ENCODE measurements at places on chromosomes 2 and 18.

GRCh38 chr2:164589522-164589921 lies 31.8 kb downstream of the GRB14 start:
- DNase-seq: no peak

- DNase-seq: no peak
These were observed 26.5 kb downstream of the SCYGR8 start for GRCh38 chr2:227772197-227772661.

DNA sequence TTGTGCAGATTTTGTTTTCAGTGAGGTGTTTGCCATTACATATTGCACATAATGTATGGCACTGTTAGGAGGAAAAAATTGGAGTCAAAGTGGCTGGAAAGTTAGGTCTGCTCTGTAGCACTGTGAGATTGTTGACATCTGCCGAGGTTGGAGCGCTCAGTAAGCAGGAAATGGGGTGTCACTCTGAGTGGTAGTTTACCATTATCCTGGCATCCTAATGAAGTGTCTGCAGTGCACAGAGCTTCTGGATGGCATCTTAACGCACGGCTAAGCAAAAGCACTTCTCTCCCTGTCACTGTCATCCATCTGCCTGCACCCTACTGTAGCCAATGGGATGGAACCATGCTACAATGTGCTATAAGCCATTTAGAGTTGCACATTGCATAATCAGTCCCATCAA lies 561.9 kb downstream of the ARHGAP15 start:
- no peak for DNase-seq

DNA sequence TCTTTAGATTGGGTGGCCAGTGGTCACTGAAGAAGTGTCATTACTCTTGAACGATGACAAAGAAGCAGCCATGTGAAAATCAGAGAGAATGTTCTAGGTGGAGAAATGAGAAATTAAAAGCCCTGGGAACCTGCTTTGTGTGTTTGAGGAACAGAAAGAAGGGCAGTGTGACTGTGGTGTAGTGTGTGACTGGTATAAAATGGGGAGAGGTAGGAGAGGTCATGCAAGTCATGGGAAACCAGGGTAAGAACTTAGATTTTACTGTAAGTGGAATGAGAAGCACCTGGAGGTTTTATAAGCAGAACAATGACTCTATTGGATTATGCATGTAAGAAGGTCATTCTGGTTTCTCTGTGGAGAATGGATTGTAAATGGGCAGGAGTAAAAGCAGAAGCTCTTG lies 12.2 kb downstream of the ICOS start:
- no peak for DNase-seq

DNA sequence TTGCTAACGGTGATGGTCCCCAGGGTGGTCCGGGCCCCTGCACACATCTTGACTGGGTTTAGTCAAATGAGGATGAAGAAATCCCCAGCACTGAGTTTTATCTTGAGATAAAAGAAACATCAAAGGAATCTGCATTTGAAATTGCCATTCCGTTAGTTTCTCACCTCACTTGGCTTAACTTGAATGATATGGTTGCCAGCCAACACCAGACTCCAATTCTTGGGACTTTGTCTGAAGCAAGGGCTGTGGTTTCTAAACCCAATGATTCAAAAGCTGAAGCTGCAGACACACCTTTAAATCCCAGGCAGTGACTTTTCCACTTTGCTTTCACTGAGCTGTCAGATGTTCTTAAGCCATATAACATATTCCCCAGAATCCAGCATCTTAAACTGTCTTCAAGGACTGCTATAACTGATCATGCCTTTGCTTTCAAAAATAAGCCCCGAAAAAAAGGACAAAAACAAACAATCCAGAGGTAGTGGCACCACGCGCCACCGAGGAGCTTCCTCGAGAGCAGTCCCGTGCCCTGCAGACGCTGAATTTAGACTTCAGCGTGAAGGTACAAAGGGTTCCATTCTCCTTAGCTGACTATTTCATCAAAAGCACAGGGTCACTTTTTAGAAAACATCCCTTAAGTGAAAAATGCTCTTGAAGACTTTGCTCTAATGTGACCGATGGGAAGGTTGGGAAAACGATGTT lies 189.3 kb downstream of the HDAC4 start:
- no peak for DNase-seq

- no peak for DNase-seq
These were observed 259.3 kb upstream of the SP5 start for GRCh38 chr2:170455617-170456426.
